ENCODE measurements at places on chromosomes 16 and 17. TPM values are rescaled to one million over a fixed set of nuclear protein-coding genes. Genes with fewer than 3 reads are reported as not detected.

DNA sequence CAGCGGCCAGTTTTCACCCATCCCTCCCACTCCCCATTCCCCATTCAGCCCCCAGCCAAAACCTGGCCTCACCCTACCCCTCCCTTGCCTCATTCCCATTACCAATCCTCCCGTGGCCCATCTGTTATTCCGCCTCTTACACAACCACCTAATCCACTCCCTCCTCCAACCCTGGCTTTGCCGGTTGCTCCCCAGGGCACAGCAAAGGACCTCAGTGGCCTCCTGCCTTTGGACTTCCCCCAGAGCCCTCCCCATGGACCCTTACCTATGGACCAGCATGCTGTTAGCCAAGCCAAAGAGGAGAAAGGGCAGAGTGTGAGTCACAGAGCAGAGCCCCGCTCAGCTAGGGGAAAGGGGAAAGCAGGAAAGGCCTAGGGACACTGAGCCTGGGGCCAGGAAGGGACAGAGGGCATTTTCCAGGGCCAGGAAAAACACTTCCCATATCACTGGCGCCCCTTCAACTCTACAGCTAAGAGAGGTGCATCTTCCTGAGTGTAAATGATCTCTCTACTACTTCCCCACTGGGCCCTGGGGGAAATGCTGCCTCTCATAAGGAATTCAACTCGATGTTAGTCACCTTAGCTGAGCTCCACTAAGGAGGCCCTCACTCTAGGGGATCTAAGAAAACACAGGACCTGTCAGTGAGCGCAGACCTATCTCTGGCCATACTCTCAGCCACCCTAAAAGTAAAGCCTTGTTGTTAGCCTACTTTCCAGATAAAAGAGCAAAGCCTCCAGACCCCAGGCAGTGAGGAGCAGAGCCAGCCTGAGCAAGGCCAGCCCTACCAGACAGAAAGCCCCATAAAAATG, 10.6 kb downstream of the PEMT start:
- DNase-seq, result no peak
- no peak overlapping the region for H3K4me3 ChIP-seq
- H3K36me3 ChIP-seq, result no peaks in the 10 kb centered on the region

GRCh38 chr17:42387661-42388380, 421 bp downstream of the STAT3 start:
- no peaks in the 10 kb centered on the region for H3K36me3 ChIP-seq
- no peak for DNase-seq
- H3K4me1 ChIP-seq, result peaks cover 1% of the 10 kb centered on the region
- H3K4me3 ChIP-seq, result peak overlapping the region; percentile 100

GRCh38 chr17:75077496-75078283, 10.1 kb upstream of the SLC16A5 start:
- peak; percentile 74 for DNase-seq
- H3K27me3 ChIP-seq, result no peaks in the 10 kb centered on the region
- H3K4me3 ChIP-seq, result peak overlapping the region; percentile 39
- peak overlapping the region; percentile 44 for H3K27ac ChIP-seq

DNA sequence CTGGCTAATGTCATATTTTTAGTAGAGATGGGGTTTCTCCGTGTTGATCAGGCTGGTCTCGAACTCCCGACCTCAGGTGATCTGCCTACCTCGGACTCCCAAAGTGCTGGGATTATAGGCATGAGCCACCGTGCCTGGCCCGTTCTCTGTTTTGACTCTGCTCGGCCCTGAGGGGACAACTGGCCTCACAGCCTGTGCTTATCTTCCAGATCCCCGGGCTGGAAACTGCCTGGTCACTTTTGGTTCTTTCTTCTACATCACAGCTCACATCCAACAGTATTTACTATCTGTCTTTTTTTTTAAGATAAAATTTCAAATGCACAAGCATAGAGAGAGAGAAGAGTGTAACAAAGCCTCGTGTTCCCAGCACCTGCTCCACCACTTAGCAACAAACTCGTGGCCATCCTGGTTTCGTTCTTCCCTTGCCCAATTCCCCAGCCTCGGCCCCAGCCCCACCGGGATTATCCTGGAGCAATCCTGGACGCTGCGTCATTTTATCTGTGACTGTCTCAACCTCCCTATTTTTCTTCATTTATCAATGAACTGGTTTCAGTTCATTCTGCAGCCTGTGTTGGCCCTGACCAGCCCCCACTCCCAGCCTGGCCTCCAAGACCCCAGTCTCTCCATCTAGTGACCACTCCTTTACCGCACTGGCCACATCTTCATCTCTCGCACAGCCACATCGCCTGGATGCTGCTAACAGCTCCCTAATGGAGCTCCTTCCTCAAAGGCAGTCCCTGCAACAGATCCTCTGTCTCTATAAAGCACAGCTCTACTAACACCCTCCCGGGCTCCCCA, 21.1 kb downstream of the PIMREG start:
- H3K27ac ChIP-seq, result no peak overlapping the region
- H3K36me3 ChIP-seq, result no peaks in the 10 kb centered on the region
- no peak overlapping the region for H3K4me3 ChIP-seq
- DNase-seq, result no peak

DNA sequence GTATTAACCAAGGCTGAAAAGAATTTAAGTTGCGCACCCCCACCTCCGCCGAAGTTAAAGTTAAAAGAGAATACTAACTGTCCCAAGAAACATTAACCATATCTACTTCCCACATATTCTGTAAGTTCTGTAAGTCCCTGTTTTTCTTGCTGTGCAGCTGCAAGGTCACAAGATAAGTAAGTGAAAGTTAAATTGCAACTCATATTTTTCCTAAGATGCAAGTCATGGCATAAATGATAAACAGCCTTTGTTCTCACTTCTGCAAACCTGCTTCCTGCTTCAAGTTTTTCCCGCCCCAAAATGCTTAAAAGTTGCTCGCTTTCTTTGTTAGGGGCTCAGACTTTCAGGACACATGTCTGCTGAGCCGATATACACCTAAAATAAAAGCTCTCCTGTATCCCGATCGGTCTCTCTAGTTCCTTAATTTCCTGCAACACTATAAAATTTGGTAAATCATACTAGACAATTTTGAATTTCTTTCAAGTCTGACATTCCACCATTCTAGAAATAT, 32.6 kb upstream of the ABCA9 start:
- no peak for DNase-seq
- H3K27me3 ChIP-seq, result no peaks in the 10 kb centered on the region
- H3K4me3 ChIP-seq, result no peak overlapping the region
- peak overlapping the region; percentile 9 for H3K27ac ChIP-seq
- H3K36me3 ChIP-seq, result no peaks in the 10 kb centered on the region

DNA sequence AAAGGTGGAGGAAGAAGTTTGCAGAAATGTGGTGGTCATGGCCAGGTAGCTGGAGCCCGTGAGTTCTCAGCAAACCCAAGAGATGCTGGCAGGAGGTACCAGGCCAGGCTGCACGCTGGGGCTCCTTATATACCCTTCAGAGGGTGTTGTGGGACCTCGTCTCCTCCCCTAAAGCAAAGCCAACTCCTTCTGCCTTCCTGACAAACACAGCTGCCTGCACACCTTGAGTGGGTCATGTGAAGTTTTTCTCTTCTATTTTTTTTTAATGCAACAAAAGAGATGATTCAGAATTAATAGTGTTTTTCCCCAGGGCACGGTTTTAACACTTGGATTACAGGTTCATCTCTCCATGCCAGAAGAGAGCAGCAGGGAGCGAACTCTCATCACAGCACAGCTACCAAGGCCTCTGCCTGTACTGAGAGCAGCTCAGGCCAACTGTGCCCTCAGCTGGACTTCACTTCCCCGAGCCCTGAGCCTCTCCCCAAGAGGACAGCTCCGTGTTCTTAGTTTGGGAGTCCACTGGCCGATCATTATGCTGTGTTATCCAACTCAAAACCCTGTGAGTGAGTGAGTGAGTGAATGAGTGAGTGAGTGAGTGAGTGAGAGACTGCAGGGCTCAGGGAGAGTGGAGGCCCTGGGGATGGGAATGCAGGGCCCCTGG, at the start of gene KRT15:
KRT15 (minus strand) TSS at position 102 of the 661 bp plus-strand sequence; CDS start at position 39, 63 bp downstream.
- no peak within 1 kb of the TSS for H3K27ac ChIP-seq
- no peaks in the 10 kb centered on the region for H3K27me3 ChIP-seq
- DNase-seq, result no peak
- H3K4me3 ChIP-seq, result no peak within 1 kb of the TSS

- no peak for DNase-seq
- no peaks in the 10 kb centered on the region for H3K36me3 ChIP-seq
- H3K27ac ChIP-seq, result no peak overlapping the region
- no peaks in the 10 kb centered on the region for H3K27me3 ChIP-seq
Observed at GRCh38 chr16:21117567-21117966, 33.1 kb downstream of the DNAH3 start.

DNA sequence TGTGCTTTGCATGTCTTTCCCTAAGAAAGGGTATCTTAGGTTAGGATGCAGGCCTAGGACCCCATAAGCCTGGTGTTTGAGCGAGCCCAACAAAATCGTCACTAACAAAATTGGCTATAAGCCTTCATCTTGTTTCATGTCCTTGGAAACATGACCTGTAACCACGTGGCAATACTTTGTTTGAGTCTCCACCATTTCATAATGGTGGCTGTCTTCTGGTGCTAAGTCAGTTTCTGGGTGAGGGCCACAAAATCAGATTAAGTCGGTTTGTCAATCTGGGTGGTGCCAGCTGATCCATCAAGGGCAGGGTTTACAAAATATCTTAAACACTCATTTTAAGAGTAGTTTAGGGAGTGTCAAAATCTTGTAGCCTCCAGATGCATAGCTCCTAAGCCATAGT, 33.0 kb downstream of the C16orf54 start:
- DNase-seq, result no peak
- no peaks in the 10 kb centered on the region for H3K27me3 ChIP-seq
- H3K4me1 ChIP-seq, result no peaks in the 10 kb centered on the region
- no peak overlapping the region for H3K27ac ChIP-seq
- no peak overlapping the region for H3K4me3 ChIP-seq

DNA sequence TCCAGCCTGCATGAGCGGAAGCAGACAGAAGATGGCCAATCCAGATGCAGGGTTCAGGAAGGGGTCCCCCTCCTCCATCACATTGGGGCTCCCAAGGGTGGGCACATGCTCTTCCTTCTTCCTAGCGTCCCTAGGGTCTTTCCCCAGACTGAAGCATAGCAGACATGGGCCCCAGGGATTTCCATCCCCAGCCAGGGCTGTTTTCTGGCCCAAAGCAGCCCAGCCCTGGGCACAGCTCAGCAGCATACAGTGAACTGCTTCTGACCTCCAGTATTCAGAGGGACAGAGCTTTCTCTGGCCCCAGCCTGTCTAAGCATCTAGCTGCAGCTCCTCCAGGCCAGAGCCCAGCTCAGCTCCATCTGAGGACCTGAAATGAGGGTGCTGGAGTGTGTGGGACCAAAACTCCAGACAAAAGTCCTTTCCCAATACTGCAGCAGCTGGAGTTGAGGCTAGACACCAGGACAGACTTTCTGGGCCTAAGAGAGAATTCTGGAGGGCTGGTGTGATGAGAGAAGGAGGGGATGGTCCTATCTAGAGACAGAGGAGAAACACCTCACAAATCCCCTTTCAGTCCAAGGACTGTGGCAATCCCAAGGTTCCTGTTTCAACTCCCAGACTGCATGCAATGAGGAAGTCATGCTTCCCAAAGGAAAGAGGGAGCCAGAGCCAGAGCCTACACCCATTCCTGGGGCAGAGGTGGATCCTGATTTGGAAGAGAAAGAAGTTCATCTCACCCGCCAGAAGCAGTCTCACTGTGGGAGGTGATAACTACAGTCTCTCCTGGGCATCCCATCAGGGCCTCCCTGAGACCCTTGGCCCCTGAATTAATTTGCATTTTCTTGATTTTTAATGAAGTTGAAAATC, 4.5 kb upstream of the FOXN1 start:
- no peak overlapping the region for H3K4me3 ChIP-seq
- DNase-seq, result no peak
- H3K36me3 ChIP-seq, result no peaks in the 10 kb centered on the region
- H3K27me3 ChIP-seq, result no peaks in the 10 kb centered on the region

DNA sequence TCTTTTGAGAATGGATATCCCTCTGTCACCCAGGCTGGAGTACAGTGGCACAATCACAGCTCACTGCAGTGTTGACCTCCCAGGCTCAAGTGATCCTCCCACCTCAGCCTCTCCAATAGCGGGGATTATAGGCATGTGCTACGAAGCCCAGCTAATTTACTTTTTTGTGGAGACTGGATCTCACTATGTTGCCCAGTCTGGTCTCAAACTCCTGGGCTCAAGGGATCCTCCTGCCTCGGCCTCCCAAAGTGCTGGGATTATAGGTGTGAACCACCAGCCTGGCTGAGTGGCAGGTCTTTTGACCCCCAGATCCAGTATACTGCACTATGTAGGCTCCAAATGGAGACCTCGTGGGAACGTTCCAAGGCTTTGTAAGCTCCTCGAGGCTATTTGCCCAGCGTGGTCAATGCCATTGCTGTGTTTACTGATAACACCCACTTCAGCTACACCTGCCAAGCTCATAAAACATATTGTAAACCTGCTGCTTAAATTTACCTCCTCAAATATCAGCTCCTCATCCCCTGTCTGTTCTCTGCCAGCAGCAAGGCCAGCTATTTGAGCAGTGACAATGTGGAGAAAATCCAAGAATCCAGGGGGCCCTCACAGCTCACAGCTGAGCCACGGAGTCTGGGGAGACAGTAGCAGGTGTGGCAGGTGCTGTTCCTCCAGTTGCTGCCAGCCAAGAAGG, 16.2 kb upstream of the KIFC3 start:
- no peaks in the 10 kb centered on the region for H3K4me1 ChIP-seq
- no peak overlapping the region for H3K27ac ChIP-seq
- H3K36me3 ChIP-seq, result no peaks in the 10 kb centered on the region

DNA sequence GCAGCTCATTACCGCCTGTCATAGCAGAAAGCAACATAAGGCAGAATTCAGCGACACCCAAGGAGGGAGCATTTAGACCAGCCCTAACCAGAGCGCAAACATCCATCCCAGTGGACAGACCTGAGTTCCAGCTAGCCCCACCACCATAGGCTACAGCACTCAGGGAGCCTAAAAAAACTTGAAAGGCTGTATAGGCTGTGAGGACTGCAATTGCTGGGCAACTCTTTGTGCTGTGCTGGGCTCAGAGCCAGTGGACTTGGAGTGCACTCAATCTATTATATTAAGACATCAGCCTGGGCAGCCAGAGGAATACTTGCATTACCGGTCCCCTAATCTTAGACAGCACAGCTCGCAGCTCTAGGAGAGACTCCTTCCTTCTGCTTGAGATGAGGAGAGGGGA, 207.3 kb downstream of the KIF2B start:
- no peaks in the 10 kb centered on the region for H3K36me3 ChIP-seq
- H3K27me3 ChIP-seq, result no peaks in the 10 kb centered on the region
- no peak overlapping the region for H3K4me3 ChIP-seq
- DNase-seq, result no peak
- no peaks in the 10 kb centered on the region for H3K4me1 ChIP-seq

Gene KRTAP9-8
- total RNA-seq, result not detected

Gene TOM1L2
- total RNA-seq, result 50.4 TPM

Gene KRT16
- not detected for total RNA-seq

Gene KCNH6
- not detected for total RNA-seq

Gene KRT28
- total RNA-seq, result not detected

Gene NEURL4
- total RNA-seq, result 48.0 TPM

Gene PLXDC1
- 48.2 TPM for total RNA-seq

Gene DHRS7C
- total RNA-seq, result not detected

Gene NME1
- 17.0 TPM for total RNA-seq

Gene PRKCB
- total RNA-seq, result 1.9 TPM

Gene HOXB6
- 2.1 TPM for total RNA-seq

Measured in ovary (tissue), 10 donors.